Thymus (tissue), 14 donors: ENCODE measurements at places on chromosomes 5 and 9. TPM values are rescaled to one million over a fixed set of nuclear protein-coding genes. Genes with fewer than 3 reads are reported as not detected.

Gene PHF24
- total RNA-seq: 0.28 TPM

GRCh38 chr5:78594610-78595457, 53.7 kb downstream of the LHFPL2 start:
- DNase-seq: no peak

Gene KIF24
- 4.5 TPM for total RNA-seq

Gene POMT1
- total RNA-seq: 16.8 TPM

Gene LRRTM2
- total RNA-seq: 0.57 TPM

DNA sequence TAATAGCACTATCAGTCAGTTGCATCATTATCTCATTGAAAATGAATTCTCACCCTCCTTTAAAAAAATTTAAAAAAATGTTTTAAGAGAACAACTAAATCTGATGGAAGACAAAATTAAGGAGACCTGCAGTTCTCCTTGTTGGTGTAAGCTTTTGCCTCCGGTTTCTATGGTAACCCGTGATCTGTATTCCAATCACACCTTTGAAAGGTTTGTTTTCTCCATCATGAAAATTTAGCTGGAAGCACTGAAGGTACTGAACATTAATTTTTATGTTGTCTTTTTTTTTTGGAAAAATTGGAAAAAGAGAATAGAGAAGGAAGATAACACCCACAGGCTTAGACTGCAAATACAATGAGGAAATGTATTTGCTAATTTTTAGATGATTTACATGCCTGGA, 2.5 kb upstream of the BASP1 start:
- DNase-seq: no peak

DNA sequence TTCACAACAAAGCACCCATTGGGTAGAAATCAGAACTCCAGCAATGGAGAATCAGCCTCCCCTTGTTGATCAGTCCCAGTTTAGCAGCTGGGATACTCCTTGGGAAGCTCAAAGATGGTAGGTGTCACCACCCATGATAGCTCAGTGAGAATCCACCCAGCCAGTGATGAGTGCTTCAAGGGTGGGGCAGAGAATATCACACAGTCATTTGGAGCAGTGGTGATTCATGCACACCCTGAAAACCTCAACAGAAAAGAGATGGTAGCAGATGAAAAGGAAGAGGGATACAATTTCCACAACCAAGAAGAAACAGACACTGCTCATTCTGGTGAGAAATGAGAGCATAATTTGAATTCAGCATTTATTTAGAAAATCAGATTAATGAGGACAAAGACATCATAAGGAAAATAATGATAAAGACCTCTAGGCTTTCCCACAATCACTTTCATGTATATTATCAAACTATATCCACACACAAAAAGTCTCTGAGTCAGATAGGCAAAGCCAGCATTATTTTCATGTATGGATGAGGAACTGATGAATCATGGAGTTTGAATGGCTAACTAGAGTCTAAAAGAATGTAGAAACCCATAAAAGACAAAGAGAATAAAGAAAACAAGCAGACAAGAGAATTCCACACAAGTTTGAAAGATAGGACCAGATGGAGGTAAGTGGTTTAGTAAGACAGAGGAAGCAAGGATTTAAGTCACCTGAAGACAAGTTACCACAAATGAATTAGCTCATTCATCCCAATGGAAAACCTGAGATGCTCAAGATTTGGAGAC, 82.9 kb downstream of the FEM1C start:
- DNase-seq: no peak

- no peak for DNase-seq
These were observed 12.7 kb upstream of the GFPT2 start for GRCh38 chr5:180365829-180366228.

GRCh38 chr5:59007460-59008063, 424.7 kb downstream of the RAB3C start:
- no peak for DNase-seq

- no peak for DNase-seq
These were observed 108.6 kb downstream of the KLHL3 start for GRCh38 chr5:137627293-137627692.
